T-helper 22 cell (primary cell): ENCODE measurements at places on chromosomes 7 and 10.

DNA sequence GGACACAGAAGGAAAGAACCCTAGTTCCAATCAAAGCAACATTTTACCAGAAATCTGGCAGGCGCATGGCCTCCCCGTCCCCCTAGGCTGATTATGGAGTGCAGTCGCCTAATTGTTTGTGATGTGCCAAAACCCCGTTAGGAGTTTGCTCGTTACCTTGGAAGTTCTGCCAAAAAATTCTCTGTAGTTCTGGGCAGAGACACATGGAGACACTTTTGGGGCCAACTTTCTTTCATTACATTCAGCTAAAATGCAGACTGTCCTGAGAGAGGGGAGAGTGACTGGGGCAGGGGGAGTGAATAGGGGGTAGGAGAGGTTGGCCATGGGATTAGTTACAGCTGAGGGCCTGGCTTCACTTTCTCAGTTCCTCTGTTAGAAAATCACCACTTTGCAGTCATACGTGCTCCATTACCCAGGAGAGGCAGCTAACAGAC, 158.0 kb upstream of the NPVF start:
- DNase-seq: no peak

DNA sequence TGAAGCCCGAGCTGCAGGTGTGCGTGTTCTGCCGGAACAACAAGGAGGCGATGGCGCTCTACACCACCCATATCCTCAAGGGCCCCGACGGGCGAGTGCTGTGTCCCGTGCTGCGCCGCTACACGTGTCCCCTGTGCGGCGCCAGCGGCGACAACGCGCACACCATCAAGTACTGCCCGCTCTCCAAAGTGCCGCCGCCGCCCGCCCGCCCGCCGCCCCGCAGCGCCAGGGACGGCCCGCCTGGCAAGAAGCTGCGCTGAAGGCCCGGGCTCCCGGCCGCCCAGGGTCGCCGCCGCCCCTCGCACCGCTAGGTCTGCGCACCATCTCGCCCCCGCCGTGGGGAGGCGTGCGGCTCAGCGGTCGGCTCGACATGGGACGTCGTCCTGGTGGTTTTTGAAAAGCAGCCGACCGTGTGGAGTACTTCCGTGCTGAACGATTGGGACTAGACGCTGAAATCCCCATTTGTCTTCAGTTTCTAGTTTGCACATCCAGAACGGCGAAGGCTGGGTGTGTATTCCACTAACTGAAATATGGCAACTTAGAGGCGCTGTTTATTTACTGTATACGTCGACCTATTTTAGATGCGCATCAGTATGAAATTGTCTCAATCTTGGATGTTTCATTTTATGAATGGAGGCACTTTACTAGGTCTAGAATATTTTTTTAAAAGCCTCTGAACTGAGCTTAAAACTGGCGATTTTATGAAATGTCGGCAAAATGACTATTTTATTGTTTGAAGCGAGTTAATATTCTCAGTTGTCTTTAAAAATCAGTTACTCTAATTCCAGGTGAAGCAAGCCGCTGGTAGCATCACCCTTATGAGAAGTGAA, 1.1 kb downstream of the NANOS1 start:
- DNase-seq: peak; percentile 15

DNA sequence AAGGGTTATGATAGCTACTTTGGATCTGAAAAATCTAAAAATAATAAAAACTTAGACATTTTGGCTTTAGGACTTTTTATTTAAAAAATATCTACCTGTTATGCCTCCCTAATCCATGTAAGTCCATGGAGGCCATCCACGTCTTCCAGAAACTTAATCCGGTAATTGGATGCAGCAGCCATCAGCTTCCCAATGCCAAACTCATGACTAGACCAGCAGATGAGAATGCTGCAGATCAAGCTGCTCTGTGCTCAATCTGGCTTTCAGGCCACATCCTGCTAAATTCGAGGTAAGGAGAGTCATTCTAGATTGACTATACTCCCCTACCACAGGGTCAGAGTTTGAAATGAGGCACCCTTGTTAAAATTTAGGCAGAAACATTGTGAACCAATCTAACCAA, 168.5 kb upstream of the TCERG1L start:
- DNase-seq: no peak

GRCh38 chr7:117888627-117889026, 15.4 kb upstream of the CTTNBP2 start:
- no peak for DNase-seq

GRCh38 chr10:3774814-3775695, 10.0 kb downstream of the KLF6 start:
- DNase-seq: no peak

- no peak for DNase-seq
Measured at GRCh38 chr7:54080971-54081370, 461.2 kb upstream of the VSTM2A start.

- no peak for DNase-seq
Measured at GRCh38 chr7:42233695-42234331, 3.2 kb downstream of the GLI3 start.

- DNase-seq: no peak
Measured at GRCh38 chr7:132855901-132856300, 226.0 kb downstream of the CHCHD3 start.

DNA sequence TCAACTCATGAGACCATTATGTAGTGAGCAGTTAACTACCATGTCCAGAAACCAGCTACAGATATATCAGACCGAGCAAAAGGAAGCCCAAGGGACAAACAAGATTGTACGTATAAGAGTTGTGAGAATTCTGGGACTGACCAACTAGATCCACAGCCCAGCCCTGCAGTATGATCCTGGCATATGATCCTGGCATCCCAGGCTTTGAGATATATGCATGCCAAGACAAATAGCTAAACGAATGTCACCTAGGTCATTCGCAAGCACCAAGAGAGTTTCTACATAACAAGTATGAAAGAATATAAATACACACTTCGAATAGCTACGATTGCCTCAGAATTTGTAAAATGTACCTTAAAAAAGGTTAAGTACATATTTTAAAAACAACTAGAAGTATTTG, 56.4 kb upstream of the PMPCB start:
- DNase-seq: no peak

- no peak for DNase-seq
Measured at GRCh38 chr7:94351703-94352102, 43.0 kb upstream of the COL1A2 start.

- no peak for DNase-seq
Measured at GRCh38 chr10:29257106-29257783, 31.6 kb upstream of the LYZL1 start.

GRCh38 chr7:28799619-28800018, 158.5 kb downstream of the TRIL start:
- DNase-seq: no peak

- DNase-seq: no peak
Measured at GRCh38 chr10:122198631-122199030, 72.5 kb upstream of the BTBD16 start.

DNA sequence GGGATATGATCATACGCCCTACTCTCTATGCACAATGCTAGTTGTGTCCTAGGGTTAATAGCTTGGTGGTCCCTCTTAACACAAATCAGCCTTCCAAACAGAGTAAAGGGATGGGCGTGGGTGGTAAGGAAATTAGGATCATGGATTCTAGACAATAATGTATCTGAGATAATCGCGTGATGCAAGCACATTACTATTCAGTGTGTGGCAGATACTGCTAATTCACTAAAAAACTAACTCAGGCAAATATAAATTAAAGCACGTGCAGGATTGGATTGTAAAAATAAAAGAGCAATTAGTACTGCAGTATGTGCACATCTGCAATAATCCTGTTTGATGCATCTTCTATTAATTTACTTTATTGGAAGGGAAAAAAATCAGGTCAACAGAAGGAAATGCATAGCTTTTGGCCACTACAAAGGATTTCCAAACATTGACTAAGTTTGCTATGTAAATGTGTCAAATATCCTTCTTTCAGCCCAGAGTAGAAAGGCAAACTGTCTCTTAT, 22.0 kb downstream of the TWIST1 start:
- DNase-seq: no peak

- no peak for DNase-seq
Measured at GRCh38 chr10:121448766-121449421, 149.3 kb downstream of the FGFR2 start.

GRCh38 chr10:92113911-92114600, 176.8 kb downstream of the CPEB3 start:
- DNase-seq: no peak

DNA sequence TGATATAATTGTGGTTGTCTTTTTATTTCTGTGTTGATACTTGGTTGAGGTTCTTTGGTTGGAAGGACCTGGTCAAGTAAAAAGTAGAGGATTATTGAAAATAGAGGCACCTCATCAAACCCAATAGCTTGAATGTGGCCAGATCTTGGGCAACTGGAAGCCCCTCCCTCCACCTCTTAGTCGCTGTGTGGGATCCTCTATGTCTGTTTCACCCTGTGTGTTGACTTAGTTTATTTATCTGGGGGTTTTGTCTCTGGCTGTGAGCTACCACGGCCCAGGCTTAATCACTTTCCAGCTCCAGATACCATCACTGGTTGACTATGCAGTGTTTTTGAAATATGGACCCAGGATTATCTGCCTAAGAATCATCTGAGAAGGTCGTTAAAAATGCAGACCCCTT, 58.3 kb downstream of the AP3M1 start:
- no peak for DNase-seq

GRCh38 chr10:89520706-89521105, 14.7 kb downstream of the SLC16A12 start:
- no peak for DNase-seq
